ENCODE measurements at places on chromosomes 11 and 22. TPM values are rescaled to one million over a fixed set of nuclear protein-coding genes. Genes with fewer than 3 reads are reported as not detected.

The CREB3L1 gene
- 5.1 TPM for total RNA-seq

The OR4A16 gene
- total RNA-seq, result not detected

The B3GAT1 gene
- total RNA-seq, result not detected

The SLC16A8 gene
- not detected for total RNA-seq

The KRTAP5-3 gene
- not detected for total RNA-seq

The TRIM51 gene
- total RNA-seq, result not detected

The LMNTD2 gene
- total RNA-seq, result 2.4 TPM

The ABTB2 gene
- 44.8 TPM for total RNA-seq

The GUCY1A2 gene
- 0.05 TPM for total RNA-seq

The NAALAD2 gene
- total RNA-seq, result not detected

The ELFN2 gene
- total RNA-seq, result 5.8 TPM

The OR51F2 gene
- not detected for total RNA-seq

The TEX54 gene
- total RNA-seq, result not detected

The LDHAL6A gene
- total RNA-seq, result not detected

The APOC3 gene
- total RNA-seq, result not detected

The OR52I1 gene
- not detected for total RNA-seq

The KRTAP5-1 gene
- total RNA-seq, result not detected

The C11orf65 gene
- total RNA-seq, result 0.31 TPM

The RPS3 gene
- 4,590 TPM for total RNA-seq

The SYT9 gene
- total RNA-seq, result 0.15 TPM
